ENCODE measurements at places on chromosomes 6 and 20.
A peak's percentile ranks its signal among the peaks of the same experiment; 100 is the strongest.

GRCh38 chr6:55469951-55470366 is 109.0 kb downstream of the HMGCLL1 start:
- DNase-seq = no peak

DNA sequence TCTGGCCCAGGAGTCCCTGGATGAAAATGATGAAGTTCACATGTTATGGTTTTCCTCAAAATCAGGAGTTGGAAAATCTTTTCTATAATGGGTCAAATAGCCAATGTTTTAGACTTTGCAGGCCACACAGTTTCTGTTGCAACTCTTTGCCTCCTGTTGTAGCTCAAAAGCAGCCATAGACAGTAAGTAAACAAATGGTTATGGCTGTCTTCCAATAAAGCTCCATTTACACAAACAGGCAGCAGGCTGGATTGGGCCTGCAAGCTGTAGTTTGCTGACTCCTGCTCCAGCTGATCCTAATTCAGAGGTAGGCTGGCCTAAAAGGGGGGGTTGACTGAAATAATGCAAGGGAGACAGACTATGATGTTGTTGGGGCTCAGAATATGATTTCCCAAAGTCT is 33.0 kb downstream of the METTL24 start:
- DNase-seq = no peak

- DNase-seq = peak; percentile 28
Measured at GRCh38 chr20:37651932-37652331, 41.9 kb upstream of the CTNNBL1 start.

GRCh38 chr6:33249732-33250630 is 21.7 kb downstream of the VPS52 start:
- no peak for DNase-seq

DNA sequence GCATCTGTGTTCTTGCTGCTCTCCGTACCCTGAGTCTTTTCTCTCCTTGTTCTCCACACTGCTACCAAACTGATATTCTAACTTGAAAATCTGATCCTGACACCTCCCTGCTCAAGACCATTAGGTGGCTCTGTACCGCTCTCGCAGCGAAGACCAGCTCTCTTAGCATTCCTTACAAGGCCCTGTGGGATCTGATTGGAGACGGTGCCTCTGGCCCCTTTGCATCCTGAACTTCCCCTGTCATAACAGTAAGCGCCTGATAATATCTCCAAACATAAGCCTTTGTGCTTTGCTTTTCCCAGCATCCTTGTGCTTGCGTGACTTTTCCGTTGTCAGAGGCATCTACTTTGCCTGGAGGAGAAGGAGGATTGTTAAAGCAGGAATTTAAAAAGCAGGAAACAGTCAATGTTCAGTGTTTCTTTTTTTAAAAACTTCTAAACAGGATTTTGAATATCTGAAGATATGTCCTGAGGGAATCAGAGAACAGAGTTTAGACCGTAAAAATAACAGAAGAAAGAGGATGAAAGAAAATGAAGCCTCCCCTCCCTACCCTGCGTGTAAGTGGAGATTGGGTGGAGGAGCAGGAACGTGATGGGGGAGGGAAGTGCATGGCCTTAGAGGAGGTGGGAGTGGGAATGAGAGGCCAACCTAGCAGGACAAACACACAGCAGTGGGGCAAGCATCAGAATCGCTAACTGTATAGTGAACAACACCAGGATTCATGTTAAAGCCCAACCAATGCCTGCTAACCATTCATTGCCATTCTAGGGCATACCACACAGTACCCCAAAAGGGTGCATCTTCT is 89.2 kb upstream of the STMND1 start:
- DNase-seq = peak; percentile 50

- no peak for DNase-seq
Measured at GRCh38 chr6:137767911-137768690, 99.0 kb upstream of the TNFAIP3 start.

GRCh38 chr6:104253236-104253635 is 606.5 kb downstream of the HACE1 start:
- no peak for DNase-seq

- no peak for DNase-seq
Measured at GRCh38 chr6:106534004-106534403, 95.3 kb downstream of the RTN4IP1 start.

GRCh38 chr20:51092338-51092737 is 69.4 kb upstream of the KCNG1 start:
- no peak for DNase-seq

- no peak for DNase-seq
Measured at GRCh38 chr20:46827718-46828458, 66.8 kb upstream of the EYA2 start.

- DNase-seq = no peak
Measured at GRCh38 chr20:58174708-58175280, 53.7 kb downstream of the ANKRD60 start.

DNA sequence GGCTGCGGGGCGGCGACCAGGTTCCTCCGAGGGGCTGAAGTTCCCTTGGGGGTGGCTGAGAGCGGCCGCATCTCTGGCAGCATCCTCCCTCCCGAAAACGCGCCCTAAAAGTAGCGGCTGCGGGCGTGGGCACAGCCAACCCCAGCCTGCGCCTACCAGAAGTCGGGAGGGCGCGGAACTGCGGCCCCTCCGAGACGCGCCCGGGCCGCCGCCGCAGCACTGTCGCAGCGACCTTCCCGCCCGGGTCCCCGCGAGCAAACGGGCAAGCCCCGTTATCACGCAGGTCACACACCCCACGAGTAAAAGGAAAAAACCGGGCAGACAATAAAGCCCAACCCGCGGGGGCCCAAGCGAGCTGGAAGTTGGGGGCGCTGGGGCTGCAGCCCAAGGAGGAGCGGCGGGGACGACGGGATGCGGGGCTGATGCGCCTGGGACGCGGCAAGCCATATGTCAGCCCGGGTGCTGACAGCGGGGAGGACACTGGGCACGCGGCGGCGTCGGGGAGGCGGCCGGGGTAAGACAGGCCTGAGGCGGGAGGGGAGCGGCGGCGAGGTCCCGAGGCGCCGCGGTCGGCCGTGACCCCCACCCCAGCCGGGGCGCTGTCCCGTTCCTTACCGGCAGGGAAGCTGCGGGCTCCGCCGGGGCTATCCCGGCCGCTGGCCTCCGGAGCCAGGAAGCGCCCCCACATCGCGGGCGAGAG is 659 bp downstream of the CEP85L start:
- no peak for DNase-seq

GRCh38 chr20:38725931-38726803 is 1.9 kb downstream of the SLC32A1 start:
- no peak for DNase-seq

DNA sequence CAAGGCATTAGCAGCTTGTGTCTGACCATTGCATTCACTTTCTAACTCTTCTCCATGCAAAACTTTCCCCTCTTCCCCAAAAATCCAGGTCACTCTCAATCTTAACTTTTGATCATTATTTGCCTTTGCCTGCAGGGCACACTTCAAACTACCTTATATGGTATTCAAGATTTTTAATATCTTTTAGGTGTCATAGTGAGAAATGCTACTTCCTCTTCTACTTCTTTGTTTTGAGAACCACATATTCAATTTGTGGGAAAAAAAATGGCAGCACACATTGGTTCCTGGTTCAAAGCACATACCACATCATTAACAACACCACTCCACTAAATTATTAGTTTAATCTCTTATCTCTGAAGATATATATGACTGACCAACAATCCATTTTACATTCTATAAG is 1267.0 kb upstream of the CITED2 start:
- no peak for DNase-seq

GRCh38 chr6:11810039-11810541 is 31.5 kb upstream of the ADTRP start:
- DNase-seq = no peak

- no peak for DNase-seq
Measured at GRCh38 chr6:73285674-73286283, 22.8 kb upstream of the KHDC1 start.

- DNase-seq = no peak
Measured at GRCh38 chr6:157978021-157978783, 3.5 kb upstream of the SYNJ2 start.

DNA sequence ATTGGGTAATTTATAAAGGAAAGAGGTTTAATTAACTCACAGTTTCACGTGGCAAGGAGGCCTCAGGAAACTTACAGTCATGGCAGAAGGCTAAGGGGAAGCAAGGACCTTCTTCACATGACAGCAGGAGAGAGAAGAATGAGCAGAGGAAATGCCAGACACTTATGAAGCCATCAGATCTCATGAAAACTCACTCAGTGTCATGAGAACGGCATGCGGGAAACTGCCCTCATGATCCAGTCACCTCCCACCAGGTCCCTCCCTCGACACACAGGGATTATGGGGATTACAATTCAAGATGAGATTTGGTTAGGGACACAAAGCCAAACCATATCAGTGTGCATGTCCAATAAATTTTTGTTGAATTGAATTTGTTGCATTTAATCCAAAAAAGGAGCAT is 52.0 kb downstream of the ECT2L start:
- DNase-seq = no peak

DNA sequence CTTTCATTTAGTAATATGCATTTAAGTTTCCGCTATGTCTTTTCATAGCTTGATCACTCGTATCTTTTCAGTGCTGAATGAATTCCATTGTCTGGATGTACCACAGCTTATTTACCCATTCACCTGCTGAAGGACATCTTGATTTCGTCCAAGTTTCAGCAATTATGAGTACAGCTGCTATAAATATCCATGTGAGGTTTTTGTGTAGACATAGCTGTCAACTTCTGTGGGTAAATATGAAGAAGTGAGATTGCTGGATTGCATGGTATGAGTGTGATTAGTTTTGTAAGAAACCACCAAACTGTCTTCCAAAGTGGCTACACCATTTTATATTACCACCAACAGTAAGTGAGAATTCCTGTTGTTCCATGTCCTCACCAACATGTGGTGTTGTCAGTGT is 79.2 kb upstream of the STMND1 start:
- no peak for DNase-seq

GRCh38 chr6:21033575-21034026 is 499.3 kb downstream of the CDKAL1 start:
- DNase-seq = no peak

- DNase-seq = no peak
Measured at GRCh38 chr6:166174031-166174430, 6.4 kb upstream of the TBXT start.

DNA sequence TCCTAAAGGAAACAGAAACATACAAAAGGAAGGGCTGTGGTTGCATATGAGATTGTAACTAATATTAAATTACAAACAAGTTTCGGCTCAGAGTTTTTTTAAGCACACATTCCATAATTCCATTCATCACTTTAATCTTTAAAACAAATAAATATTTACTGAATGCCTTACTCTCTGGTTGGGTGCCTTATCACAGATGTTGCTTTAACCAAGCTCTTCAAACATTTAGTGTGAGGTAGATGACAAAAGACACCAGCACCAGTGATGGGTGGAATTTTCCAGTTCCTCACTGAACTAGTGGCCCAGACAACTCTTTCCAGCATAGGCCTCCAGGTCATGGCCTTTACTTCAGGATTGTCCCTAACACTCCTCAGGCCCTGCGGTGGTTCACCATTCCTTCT is 58.7 kb downstream of the ARHGAP18 start:
- DNase-seq = no peak

All from iPS DF 19.7 (cell line).